ENCODE measurements at places on chromosomes 5 and 9.

- DNase-seq, result no peak
Measured at GRCh38 chr5:34676416-34676815, 20.3 kb downstream of the RAI14 start.

- no peak for DNase-seq
Measured at GRCh38 chr5:11815481-11815880, 88.8 kb downstream of the CTNND2 start.

DNA sequence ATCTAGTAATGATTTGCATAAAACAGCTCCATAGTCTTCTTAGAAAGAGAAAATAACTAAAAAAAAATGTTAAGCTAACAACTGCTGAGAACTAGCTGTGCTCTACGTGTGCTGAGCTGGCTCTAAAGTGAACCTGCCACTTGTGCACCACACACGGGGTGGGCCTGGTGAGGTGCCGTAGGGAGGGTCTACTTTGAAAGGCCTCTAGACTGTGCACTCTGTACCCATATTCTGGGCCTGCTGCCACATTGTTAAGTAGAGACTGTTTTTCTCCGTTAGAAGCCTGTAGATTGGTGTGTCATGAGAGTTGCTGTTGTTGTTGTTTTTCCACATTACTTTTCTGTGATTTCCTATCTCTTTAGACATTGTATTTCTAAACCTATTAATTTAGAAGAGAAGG is 93.9 kb downstream of the CD180 start:
- DNase-seq, result no peak

GRCh38 chr5:173271419-173271818 is 36.4 kb upstream of the NKX2-5 start:
- no peak for DNase-seq

GRCh38 chr9:18118268-18118667 is 355.7 kb upstream of the ADAMTSL1 start:
- DNase-seq, result no peak

- peak; percentile 87 for DNase-seq
Measured at GRCh38 chr5:173056783-173057061, 570 bp downstream of the CREBRF start.

- DNase-seq, result no peak
Measured at GRCh38 chr5:150038547-150038946, 38.0 kb downstream of the HMGXB3 start.

DNA sequence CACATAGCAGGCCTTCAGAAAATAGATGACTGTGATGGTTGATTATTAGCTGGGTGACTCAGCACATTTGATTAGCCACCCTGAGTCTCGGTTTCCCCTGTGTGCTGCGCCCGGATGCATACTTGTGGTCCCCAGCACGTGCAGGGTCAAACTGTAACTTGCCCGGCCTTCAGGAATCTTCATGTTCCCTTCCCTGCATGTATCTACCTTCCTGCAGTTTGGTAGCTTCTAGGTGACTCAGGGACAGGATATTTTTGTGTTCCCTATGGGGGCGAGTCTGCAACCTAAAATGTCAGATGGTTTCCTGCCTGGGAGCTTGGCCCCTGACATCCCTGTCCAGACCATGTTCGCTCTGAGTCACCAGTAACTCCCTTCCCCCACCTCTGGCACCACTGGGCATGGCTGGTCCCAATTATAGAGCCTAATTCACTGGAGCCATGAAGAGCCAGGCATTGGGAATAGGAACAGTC is 13.2 kb downstream of the PTGS1 start:
- no peak for DNase-seq

- no peak for DNase-seq
Measured at GRCh38 chr9:36837431-36838405, 196.3 kb downstream of the PAX5 start.

GRCh38 chr9:3960661-3961144 is 339.2 kb downstream of the GLIS3 start:
- no peak for DNase-seq

DNA sequence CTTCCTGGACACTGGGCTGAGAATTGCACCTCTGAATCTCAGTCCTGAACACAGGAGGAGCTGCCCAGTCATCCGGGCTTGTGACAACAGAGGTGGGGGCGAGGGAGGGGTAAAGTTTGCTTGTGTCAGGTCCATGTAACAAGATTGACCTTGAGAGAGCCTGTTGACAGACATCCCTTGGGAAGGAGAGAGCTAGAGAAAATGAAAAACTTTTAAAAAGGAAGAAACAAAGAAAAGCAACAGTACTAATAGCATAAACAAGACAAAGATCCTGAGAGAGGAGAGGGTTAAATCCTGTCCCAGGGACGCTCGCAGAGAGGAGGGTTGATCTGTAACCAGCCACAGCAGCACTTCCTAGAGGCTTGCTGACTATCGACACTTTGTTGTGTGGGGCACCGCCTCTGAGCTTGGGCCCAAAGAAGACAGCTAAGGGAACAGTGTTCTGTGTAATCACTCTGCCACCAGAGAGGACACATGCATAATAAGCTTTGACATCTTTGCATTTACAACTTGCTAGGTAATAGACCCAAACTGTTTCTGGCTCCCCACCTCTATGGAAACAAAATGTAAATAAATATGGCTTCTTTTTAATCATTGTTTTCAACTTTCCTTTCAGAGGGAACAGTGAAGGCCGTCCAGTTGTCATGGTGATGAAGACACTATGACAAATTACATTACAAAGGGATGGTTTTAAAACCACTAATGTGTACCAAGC is 363.7 kb downstream of the CSNK1G3 start:
- no peak for DNase-seq

- no peak for DNase-seq
Measured at GRCh38 chr5:120139039-120139438, 325.1 kb upstream of the PRR16 start.

DNA sequence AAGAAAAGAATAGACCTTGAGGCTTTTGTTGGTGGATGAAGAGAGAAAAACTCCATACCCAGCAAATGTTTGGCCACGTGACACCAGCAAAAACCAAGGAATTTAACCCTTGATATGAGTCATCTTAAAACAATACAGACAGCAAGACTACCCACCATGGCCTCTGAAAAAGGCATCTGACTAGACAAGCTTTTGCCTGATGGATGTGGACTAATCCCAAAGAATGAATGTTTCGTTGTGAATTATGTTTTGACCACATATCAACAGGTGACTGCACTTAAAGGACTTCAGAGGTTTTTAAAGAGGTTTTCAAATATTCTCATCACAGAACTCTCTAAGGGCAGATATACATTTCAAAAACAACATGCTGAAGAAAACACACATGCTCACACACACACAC is 33.0 kb upstream of the SLC1A3 start:
- DNase-seq, result no peak

DNA sequence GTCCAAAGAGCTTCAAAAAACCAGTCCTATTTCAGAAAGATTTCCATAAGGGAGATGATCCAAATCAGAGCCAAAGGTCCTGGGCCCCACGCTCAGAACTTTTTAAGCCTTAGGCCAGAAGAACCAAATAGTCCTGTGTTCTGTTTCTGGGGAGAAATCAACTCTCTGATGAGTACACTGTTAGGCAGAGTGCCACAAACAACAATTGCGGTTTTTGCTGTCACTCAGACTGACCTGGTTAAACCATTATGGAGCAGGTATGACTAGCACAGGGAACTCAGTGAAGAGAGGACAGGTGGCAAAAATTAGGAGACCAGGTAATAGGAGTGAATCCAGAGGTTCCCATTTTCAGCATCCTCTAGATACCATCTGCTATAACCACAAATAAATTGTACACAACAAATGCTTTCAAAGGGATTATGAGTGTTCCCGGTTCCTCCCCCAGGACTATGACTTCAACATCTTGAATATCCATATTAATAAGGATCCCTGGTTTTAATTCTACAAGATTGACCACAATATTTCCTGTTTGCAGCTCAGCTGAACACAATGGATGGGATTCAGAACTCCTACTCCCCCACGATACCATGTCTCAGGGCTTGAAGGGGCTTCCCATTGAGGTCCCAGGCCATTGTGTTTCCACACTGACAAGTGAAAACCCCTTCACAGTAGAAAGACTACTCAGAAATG is 52.1 kb upstream of the FREM1 start:
- no peak for DNase-seq

GRCh38 chr5:170985486-170985885 is 123.7 kb downstream of the RANBP17 start:
- no peak for DNase-seq

- no peak for DNase-seq
Measured at GRCh38 chr9:99180199-99180598, 41.5 kb downstream of the ALG2 start.

DNA sequence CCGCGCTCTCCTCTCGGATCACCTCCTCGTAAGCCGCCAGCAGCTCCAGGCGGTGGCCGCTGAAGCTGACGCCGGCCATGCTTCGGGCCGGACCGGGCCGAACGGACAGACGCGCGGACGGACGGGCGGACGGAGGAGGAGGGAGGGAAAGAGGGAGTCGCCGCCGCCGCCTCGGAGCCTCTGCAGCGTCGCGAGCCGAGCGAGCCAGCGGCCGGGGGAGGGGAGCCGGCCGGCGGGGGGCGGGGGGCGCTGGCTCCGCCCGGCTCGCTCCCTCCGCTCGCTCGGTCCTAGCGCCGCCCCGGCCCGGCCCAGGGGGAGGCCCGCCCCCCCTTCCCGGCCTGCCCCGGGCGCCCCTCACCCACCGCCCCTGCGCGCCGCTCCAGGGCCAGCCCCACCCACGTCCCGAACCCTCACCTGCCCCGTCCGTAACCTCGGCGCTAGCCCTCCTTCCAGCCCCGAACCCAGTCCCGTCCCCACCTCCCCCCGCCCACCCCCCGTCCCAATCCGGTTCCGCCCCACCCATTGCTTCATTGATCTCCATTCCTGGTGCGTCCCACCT is at the start of gene DBN1:
TSS of gene DBN1 (minus strand) at position 192 of the 559 bp plus-strand sequence. CDS start at position 79, 113 bp downstream.
- DNase-seq, result no peak

DNA sequence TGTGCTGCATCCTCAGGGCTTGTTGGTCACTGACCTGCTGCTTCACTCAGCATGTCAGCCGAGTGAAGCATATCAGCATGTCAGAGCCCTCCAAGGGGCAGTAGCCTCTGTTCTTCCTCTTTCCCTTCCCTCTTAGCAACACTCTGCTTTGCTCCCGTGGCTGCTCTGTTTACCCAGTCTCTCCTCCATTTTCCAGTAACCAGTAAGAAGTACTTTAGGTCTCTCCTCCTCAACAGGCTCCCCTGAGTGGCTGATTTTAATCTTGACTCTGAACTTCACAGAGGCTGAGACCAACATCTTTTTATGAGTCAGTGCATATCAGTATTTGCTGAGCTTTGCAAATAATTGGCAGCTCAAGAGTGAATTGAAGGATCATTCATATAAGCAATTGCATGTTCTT is 18.6 kb upstream of the ADRB2 start:
- DNase-seq, result no peak

DNA sequence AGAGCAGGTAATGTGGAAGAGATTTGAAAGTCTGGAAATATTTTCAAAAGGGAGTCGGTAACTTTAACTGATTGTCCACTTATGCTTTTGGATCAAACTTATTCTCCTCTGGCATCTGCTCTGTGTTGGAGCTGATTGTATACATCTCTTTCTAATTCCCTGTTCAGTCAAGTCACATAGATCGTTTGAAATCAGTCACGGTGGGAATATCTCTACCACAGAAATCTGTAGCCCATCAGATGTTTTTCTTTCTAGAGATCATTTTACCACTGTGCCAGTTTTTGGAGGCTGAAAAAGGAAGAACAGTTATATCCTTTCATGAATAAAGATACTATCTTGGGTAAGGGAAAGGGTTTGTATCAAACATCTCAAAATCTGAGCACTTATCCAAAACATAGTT is 1853.3 kb downstream of the EFNA5 start:
- no peak for DNase-seq

DNA sequence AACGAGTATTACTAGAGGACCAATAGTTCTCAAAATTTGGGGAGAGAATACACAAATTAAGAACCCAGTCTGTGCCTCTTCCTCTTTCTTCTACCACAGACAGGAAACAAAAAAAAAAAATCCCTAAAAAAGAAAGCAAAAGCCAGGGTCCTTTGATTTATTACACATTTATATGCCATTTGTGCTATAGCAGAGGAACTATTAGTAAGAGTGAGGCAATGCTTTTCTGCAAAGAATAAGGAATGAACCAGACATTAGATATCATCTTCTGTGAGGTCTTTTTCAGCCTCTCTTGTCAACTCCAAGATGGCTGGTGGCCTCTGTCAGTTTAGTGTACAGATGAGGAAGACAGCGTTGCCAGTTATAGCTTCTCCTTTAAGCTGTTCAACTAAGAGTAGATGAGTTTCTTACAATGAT is 127.6 kb downstream of the RFX3 start:
- no peak for DNase-seq

DNA sequence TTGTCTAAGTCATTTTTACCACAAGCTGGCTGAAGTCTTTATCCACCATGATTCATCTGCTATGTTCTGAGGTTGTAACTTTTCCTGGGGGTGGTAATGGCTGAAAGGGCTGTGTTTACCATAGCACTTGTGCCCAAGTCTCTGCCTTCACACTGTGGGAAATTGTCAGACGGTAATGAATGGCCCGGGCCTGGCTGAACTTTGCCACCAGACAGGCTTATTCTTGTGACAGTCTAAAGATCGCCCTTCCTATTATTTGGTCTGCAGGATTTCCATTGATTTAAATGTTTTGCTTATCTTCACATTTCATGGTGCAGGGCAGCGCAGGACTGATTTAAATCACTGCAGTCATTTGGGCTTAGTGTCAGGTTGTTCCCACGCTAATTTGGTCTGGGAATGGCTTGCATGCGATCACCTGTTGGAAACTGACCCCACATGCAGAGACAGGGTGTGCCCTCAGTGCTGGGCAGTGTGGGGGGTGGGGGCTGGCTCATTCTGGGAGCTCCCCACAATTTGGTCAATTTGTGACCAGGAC is 109.3 kb upstream of the ICE1 start:
- no peak for DNase-seq

- no peak for DNase-seq
Measured at GRCh38 chr5:86371061-86371460, 246.7 kb upstream of the COX7C start.

DNA sequence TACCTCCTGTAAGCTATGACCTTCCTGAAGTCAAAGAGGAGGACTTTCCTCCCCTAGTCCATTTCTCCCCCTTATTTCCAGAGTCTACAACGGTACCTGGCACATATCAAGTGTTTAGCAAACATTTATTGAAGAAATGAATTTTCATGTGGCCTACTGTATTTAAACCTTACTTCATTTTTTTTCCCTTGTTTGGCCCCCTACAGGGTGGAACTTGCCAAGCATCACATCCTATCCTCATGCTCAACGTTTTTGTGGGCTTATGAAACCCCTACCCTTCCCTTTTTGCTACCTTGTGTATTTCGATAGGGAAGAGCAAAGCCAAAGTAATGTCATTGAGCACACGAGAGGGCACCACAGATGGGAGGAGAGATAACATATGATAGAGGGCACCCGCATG is 1857.8 kb upstream of the WWC1 start:
- no peak for DNase-seq

GRCh38 chr9:100101608-100102007 is 2.6 kb downstream of the INVS start:
- DNase-seq, result no peak

GRCh38 chr5:176619203-176619568 is 9.2 kb upstream of the GPRIN1 start:
- DNase-seq, result peak; percentile 43

- DNase-seq, result no peak
Measured at GRCh38 chr5:79086116-79086515, 16.5 kb downstream of the BHMT2 start.

GRCh38 chr9:38118862-38119438 is 49.9 kb upstream of the SHB start:
- no peak for DNase-seq

GRCh38 chr5:159082474-159082873 is 17.2 kb downstream of the EBF1 start:
- DNase-seq, result no peak
